ENCODE measurements at places on chromosomes 3 and 15. TPM values are rescaled to one million over a fixed set of nuclear protein-coding genes. Genes with fewer than 3 reads are reported as not detected.
A peak's percentile ranks its signal among the peaks of the same experiment; 100 is the strongest.

Gene LRRC34
- total RNA-seq, result 3.9 TPM

Gene GOLGA8H
- not detected for total RNA-seq

Gene DLL4
- 4.3 TPM for total RNA-seq

Gene ANKRD34C
- total RNA-seq, result not detected

- no peak for DNase-seq
Measured at GRCh38 chr3:141352262-141352984, 15.9 kb upstream of the ZBTB38 start.

GRCh38 chr15:55507567-55507966 lies 467 bp downstream of the DNAAF4 start:
- DNase-seq, result no peak

DNA sequence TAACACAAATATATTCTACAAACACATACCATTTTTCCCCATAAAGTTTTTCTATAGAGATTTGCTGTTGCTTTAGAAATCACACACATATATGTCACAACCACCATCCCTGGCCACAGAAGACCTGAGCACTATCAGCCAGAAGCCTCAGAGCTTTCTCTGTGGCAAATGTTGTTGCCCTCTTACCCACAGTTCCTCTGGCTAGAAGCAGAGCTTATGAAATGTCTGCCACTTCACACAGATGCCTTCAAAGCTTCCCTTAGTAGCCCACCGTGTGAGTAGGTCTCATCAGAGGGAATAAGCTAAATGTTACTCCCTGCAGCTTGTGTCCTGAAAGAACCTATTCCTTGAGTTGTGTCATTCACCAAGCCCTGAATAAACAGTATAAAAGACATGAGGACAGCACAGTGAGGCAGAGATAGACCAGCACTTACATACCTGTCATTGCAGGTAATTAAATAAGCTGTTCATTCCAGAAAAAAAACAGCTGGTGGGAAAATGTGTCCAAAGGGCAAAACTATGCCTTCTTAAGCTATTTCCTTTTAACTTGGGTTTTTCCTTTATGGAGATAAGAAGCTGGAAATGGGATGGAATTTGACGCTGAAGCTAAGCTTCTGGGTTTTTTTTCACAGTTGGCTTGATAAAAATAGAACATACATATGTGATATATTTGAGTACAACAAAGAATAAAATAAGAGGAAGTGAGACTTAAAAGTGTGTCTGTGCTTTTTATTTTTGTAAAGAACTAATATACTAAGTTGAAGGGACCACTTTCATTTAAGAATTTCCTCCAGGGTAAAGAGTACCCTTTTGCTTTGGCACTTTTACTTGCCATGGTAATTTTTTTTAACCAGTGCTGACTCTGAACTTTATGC lies 391.4 kb downstream of the KCNH8 start:
- DNase-seq, result no peak

GRCh38 chr3:94360987-94361386 lies 298.1 kb downstream of the NSUN3 start:
- DNase-seq, result peak; percentile 87

DNA sequence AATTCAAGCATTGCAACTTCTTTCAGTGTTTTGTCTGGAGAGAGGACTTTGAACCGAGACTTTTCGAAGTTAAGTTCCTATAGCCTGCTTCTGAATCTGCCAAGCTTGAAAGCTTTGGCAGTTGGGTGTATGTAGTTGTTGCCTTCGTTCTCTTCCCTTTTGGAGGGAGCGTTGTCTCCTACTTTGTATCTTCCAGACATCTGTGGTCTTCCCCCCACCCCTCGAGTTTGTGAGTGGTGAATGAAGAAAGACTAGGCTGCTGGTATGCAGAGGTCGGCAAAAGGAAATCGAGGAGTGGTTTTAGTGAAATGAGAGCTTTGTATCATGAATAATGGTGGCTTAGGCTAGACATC lies 1.3 kb downstream of the CTNNB1 start:
- no peak for DNase-seq

GRCh38 chr15:76753771-76754170 lies 151.4 kb downstream of the SCAPER start:
- no peak for DNase-seq

GRCh38 chr3:17645074-17645698 lies 97.2 kb downstream of the TBC1D5 start:
- DNase-seq, result no peak

DNA sequence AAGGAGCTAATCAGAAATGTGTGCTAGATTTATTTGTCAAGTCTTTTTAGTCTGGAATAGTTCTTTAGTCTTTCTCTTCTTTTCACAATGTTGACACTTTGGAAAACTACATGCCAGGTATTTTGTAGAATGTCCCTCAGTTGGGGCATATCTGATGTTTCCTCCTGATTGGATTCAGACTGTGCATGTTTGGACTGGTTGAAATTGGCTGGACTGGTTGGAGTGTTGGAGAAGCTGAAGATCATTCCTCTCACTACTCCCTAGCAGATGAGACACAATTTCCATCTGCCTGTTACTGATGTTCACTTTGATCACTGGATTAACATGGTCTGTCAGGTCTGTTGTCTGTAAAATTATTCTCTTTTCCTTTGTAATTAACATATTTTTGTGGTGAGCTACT lies 3.7 kb downstream of the NME9 start:
- no peak for DNase-seq

Data from sigmoid colon (tissue), 7 donors.